Activated CD4-positive, alpha-beta T cell treated with anti-CD3 and anti-CD28 coated beads, Interleukin-2, amount 50 U/mL, for 24 hours (primary cell): ENCODE measurements at places on chromosomes 1 and 21.

GRCh38 chr1:25758466-25759070, 41.4 kb upstream of the SELENON start:
- no peak for DNase-seq

DNA sequence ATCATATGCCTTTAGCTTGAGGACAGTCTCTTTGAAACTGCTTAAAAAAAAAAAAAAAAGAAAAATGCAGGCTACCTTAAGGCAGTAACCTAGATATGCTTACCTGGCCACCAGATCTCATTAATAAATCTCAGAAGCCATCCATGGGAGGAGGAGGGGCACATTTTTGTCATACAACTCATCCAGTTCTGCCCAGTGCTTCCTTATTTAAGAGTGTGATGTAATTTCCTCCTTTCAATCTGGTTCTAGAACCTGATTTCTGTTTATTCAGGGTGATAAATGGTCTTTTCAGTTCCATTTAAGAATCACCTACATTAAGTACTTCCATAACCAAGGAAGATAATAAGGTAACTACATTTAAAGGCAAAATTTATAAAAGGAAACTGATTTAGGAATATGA, 6.1 kb downstream of the ERRFI1 start:
- DNase-seq = no peak

DNA sequence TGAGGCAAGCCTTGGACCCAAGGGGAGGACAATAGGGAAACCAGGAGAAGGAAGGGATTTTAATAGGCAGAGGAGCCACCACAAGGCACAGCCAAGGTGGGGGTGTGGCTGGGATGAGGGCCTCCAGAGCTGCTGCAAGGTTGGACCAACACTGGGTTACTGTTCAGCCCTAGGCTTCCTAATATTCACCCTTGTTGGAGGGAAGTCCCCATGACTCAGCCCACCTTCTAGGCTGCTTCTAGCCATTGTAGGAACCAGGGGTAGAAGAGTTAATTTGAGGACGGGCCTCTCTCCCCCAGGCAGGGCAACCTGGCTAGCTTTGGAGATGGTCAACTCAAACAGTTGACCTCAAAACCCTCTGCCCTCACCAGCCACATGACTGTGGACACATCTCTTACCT, 59.5 kb downstream of the KCNN3 start:
- DNase-seq = no peak

GRCh38 chr1:7652515-7653098, 118.5 kb upstream of the VAMP3 start:
- no peak for DNase-seq

- DNase-seq = no peak
Measured at GRCh38 chr1:46490656-46491442, 1.2 kb downstream of the DMBX1 start.

DNA sequence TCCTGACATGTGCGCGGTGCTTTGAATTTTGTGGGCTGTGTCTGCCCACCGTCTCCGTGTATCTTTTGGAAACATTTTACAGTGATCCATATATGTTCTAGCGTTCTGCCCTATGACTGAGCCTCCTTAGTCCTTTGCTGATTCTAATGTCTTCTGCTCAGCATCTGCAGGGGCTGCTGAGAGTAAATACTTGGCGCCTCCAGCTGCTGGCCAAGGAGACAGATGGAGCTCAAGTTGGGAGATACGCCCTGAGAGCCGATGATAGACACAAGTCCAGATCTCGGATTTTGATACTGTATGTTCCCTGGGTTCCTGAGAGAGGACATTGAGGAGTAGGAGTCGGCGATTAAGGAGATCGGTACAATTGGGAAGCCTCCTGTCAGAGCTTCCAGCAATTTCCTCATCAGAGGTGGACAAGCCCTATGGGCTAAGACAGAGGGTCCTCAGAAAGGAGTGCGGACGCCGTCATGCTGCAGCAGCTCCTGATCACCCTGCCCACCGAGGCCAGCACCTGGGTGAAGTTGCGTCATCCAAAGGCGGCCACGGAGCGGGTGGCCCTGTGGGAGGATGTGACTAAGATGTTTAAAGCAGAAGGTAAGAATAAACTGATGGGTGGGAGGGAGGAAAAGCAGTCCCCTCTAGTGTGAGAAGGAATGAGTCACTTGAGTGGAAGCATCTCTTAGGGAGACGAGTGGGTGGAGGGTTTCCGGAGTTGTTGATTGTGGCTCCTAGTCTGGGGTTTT, 390 bp downstream of the ZFP69B start:
- peak; percentile 85 for DNase-seq

DNA sequence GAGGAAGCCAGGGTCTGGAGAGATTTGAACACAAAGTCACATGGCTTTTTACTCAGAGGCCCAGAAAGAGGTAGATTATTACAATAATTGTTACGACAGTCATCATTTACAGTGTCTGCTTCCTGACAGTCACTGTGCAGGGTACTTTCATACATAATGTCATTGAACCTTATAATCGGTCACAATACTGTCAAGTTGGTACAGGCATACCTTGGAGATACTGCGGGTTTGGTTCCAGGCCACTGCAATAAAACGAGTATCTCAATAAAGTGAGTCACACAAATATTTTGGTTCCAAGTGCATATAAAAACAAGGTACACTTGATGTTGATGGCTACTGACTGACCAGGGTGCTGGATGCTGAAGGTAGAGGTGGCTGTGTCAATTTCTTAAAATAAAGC, 112.6 kb downstream of the NOS1AP start:
- no peak for DNase-seq

DNA sequence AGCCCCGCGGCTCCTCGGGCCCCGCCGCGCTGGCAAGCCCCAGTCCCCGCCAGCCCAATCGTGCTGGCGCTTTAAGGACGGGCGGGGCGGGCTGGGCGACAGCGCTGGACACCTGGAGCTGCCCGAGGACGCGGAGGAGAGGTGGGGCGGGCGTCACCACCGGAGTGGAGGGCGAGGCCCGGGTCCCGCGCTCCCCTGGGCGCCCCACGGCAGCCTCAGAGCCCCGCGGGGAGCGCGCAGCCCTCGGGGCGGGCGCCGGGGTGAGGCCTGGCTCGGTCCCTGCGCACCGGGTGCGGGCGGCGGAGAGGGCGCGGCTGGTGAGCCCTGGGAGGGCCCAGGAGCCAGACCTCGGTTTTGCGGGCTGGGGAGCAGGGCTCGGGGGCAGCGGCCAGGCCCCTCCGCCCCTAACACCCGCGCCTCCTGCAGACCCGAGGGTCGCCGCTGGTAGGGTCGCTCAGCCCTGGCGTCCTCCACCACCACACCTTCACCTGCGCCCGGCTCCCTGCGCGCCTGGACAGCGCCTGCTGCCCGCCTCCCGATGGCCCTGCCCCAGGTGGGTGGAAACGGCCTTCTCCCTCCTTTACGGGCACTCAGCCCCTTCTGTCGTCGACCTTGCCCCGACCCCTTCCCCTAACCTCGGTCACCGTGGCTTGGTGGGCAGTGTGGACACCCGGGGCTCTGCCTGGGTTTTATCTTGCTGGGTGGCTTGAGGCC, at the start of gene TMEM61:
Gene TMEM61, plus strand, starts transcription at position 101 of the 714 bp plus-strand sequence. Its CDS starts 438 bp downstream, at position 539.
- no peak for DNase-seq

- DNase-seq = no peak
Measured at GRCh38 chr21:17925000-17925610, 105.9 kb upstream of the C21orf91 start.

- no peak for DNase-seq
Measured at GRCh38 chr1:101769520-101769919, 227.2 kb downstream of the OLFM3 start.

- DNase-seq = no peak
Measured at GRCh38 chr1:225842074-225842473, 32.1 kb downstream of the EPHX1 start.

DNA sequence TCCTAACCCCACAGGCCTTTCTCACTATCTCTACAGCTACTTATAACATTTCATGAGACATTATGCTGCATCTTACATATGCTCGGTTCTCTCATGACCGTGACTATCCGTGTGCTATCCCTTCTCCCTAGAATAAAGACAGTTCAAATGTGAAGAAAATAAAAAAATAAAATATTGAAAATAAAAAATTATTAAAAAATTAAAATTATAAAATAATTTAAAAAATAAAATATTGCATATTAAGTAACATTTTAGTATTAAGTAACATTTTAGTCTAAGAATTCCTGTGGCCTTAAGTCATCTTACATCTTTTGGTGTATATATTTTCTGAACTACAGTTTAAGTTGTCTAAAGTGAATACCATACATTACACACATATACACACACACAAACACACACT, 415.5 kb downstream of the DPYD start:
- DNase-seq = no peak

DNA sequence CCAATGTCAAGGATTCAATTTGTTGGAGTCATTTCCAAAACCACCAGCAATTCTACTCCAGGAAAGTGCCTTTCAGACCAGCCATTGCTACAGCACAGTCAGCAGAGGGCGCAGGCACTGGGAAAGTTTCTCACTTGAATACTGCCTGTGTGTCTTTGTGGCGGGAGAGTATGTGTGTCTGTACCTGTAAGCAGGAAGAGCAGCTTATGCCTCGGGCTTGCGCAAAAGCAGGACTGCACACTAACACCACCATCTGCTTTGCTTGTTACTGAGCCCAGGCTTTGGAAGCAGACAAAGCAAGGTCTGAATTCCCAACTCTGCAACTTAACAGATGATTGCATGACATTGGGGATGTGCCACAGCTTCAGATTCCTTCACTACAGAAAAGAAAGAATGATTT, 7.0 kb upstream of the CTSE start:
- DNase-seq = peak; percentile 63

GRCh38 chr1:247639381-247639981, 34.1 kb downstream of the OR2G3 start:
- no peak for DNase-seq

GRCh38 chr1:95685081-95685480, 451.1 kb downstream of the RWDD3 start:
- DNase-seq = no peak

DNA sequence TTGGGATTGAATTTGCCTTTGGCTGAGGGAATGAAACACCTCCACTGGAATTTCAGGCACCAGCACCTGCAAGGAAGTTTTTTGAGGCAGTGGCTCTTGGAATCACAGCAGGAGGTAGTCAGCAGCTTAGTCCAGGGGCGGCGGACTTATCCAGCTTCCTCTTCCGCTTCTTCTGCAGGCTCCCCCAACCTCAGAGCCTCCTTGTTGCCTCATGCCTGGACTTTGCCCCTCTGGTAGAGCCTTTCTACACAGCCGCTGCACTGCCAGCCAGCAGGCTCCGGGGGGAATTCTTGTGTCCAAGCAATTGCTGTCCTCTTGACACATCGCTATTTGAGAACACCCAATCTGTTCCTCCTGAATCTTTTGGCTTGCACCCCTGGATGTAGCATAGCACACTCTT, 4.4 kb upstream of the RHEX start:
- DNase-seq = no peak

GRCh38 chr1:151811181-151811580, 6.0 kb upstream of the LINGO4 start:
- DNase-seq = no peak

GRCh38 chr1:16440131-16440469, 424 bp upstream of the NECAP2 start:
- no peak for DNase-seq

DNA sequence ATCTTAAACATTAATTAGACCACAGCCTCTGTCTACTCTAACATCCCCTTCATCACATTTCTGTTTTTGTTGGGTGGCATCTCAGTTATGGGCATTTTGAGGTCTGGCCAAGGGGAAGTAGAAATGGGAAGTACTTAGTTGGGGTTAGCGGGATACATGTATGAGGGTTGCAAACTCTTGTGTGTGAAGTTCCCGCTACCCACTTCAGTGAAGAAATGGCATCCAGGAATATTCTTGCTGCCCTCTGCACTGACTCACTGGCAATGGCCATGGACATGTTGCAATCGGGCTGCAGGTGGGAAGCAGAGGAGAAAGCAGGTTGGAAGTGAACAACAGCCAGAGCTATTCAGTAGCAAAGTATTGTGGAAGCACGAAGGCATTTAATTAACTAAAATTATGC, 7.4 kb downstream of the CD48 start:
- no peak for DNase-seq

DNA sequence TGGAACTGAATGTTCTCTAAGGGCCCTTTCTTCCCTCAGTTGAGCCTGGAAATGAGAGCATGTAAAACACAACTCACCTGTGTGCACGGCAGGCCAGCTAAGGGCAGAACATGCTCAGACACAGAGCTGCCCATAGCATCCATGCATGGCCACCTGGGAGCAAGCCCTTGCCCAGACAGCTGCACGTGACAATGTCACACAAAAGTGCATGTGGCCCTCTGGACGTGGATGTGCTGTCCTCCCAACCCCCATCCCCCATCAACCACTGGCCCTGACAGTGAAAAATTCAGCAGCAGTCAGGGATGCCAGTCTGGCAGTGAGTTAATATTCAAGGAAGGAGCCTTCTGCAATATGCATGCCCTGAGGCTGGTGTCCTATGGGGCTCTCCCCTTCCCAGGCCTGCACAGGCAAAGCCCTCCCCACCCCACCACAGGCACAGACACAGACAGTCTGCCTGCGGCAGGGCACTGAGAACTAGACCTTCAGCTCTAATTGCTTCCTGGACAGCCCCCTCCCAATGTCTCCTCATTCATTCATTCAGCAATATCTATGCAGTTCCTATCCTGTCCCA, 14.6 kb upstream of the COL16A1 start:
- no peak for DNase-seq

GRCh38 chr1:46180082-46180616, 3.9 kb upstream of the P3R3URF start:
- no peak for DNase-seq

GRCh38 chr1:241172486-241172885, 184.5 kb downstream of the RGS7 start:
- DNase-seq = no peak

GRCh38 chr1:77047978-77048614, 171.1 kb downstream of the PIGK start:
- no peak for DNase-seq

GRCh38 chr1:166844791-166845190, 5.5 kb downstream of the POGK start:
- no peak for DNase-seq

DNA sequence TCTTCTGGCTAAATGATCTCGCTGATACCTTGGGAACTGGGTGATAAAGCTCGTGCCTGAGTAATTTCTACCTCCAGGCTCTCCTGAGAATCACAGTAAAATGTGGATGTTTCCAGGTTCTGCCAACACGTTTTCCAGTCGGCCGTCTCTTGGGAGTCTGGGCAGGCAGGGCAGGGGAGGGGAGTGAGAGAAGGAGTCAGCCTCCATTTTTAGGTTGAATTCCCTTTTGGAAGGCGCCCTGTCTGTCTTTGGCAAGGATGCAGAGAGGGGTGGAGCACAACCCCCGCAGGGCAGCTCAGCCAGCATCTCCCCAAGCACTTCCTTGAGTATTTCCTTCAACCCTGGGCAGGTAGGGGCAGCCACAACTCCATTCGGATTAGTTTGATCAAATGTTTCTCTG, 15.5 kb upstream of the ACTRT2 start:
- DNase-seq = no peak
